Prostate gland (tissue), 2 donors: ENCODE measurements at places on chromosomes 16 and 17. TPM values are rescaled to one million over a fixed set of nuclear protein-coding genes. Genes with fewer than 3 reads are reported as not detected.
A peak's percentile ranks its signal among the peaks of the same experiment; 100 is the strongest.

DNAAF8 gene
- total RNA-seq = 7.1 TPM

CDH1 gene
- total RNA-seq = 300 TPM

BRICD5 gene
- total RNA-seq = 26.2 TPM

TPSAB1 gene
- 17.7 TPM for total RNA-seq

RPH3AL gene
- 17.8 TPM for total RNA-seq

- DNase-seq = no peak
Observed at GRCh38 chr17:45908460-45908859, 14.1 kb downstream of the MAPT start.

DNA sequence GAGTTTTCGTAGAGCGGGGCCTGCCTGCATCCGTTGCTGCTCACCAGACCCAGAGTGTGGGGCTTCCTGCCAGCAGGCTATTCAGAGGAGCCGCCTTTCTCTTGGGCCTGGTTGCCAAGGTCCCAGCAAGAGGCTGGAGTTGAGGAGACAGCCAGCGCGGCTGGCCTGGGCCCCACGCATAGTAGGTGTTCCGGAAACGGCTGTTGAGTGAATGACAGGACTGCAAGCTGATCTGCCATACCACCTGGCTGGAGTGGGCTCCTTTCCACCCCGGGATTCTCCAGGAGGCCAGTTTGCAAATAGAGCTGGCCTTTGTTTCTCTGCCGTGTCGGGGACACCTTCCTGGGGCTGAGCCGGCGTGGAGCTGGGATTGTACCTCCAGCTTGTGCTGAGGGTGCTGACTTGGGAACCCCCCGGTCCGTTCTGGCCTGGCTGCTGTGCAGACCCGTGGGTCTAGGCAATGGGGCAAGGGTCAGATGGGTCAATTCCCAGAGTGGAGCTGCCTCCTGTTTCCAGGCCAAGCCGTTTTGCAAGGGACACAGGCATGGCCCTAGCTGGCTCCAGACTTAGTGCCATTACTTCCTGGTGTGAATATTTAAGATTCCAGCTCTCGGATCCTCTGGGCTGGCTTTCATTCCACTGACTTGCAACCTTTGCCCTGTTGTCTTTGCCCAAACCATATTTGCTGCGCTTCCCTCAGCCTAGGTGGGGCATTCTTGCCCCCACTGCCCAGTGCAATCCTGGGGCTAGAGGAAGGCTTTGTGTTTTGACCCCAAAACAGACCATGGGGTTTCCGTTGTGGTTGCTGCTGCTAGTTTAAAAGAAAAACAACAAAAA lies 68.8 kb downstream of the CMIP start:
- DNase-seq = no peak

GRCh38 chr16:70419384-70420327 lies 19.2 kb downstream of the ST3GAL2 start:
- no peak for DNase-seq

DNA sequence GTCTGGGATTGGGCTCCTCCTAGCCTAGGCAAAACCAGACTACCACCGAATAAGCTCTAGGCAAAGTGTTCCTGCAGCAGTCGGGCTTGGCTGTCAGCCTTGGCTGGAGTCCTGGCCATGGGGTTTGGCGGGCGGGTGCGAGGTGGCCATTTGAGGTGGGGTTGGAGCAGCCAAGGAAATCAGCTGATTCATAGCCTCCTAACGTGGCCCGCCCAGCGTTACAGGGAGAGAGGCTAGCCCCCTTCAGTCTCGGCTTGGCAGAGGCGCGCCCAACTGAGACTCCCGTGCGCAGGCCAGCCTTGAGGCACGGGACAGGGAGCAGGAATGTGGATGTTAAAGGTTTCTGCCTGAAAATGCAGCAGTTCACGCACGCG lies 1.9 kb downstream of the PMP22 start:
- DNase-seq = peak; percentile 12

DNA sequence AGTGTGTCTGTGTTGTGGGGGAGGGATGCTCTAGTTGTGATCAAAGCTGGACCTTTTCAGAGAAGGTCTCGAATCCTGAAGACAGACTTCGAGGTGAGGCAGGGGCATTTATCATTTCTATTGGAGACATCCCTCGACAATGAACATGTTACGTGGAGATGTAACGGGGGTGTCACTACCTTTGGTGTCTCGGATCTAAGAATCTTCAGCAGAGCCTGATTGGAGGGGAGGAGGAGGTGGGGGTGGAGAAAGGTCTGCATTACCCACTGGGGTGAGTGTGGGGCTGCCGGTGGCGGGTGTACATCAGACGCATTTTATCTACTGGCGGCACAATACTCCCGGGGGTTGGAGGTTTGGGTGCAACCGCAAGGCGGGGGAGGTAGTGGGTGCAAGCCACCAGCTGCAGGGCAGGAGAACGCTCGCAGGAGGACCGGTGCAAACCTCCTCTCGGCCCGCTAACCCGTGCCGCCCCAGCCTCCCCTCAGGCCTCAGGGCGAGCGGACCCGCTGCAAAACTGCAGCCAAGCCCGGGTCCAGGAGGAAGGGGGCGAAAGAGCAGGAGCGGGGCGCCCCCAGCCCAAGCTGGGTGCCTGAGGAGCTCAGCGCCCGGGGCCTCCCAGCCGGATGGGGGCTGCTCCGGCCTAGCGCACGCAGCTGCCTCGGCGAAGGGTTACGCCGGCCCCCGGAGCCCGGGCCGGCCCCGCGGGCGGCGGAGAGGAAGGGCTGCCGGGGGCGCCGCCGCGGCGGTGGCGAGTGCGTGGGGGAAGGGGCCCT lies 735 bp downstream of the ZNF652 start:
- DNase-seq = peak; percentile 36

DNA sequence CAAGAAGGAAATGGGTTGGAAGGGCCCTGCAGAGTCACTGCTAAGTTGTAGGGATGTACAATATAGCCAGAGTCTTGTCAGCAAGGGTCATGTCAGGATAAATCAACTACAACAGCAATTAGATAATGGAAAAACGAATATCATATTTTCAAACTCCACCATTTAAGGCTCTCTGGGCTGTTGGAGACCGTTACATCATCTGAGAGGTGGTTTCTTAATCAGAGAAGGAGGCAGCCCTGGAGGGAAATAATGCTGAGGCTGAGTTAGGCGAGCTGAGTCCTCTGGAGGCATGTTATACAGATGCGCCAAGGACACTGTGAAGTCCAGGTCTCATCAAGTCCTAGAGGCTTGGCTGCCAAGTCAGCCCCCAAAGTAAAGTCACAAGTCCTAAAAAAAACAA lies 30.3 kb downstream of the LYRM9 start:
- no peak for DNase-seq

DNA sequence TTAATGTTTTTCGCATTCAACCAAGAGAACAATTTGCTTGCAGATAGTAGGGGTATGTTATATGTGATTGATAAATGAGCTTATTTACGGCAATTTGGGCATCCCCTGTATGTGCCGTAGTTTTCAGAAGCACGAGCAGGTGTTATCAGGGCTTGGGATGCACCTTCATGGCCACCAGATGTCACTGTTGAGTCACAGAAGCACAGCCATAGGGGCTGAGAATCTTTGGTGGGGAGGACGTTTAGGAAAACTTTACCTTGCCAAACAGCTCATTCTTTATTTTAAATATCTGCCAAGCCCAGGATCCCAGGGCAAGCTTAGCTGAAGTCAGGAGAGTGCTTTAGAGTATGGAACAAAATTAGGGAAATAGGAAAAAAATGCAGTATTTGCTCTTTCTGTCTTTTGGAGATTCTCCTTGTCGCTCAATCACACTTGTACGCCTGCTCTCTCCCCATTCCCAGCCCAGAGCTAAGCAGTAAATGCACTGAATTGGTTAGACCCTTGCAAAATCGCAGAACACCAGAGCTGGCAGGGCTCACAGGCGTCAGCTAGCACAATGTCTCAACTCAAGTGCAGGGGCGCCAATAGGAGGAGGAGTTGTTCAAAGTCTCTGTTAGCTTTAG lies 93.6 kb upstream of the MPHOSPH6 start:
- peak; percentile 69 for DNase-seq

- DNase-seq = no peak
Observed at GRCh38 chr17:78173097-78173715, 4.8 kb downstream of the SYNGR2 start.

DNA sequence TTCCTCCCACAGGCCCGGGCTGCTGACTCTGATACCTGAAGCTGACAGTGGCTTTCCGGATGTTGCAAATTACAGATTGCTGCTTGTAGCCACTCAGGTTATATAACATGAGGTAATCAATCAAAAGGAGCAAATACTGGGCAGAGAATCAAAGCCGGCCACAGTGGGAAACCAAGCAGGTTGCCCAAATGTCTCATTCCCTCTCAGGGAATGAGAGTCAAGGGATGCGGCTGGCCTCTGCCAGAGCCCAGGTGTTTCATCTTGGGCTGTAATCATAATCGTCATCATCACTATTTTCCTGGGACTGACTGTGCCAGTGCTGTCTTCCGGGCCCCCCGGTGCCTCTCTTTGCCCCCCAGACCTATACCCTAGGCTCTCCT lies 292.4 kb upstream of the FOXF1 start:
- DNase-seq = no peak

DNA sequence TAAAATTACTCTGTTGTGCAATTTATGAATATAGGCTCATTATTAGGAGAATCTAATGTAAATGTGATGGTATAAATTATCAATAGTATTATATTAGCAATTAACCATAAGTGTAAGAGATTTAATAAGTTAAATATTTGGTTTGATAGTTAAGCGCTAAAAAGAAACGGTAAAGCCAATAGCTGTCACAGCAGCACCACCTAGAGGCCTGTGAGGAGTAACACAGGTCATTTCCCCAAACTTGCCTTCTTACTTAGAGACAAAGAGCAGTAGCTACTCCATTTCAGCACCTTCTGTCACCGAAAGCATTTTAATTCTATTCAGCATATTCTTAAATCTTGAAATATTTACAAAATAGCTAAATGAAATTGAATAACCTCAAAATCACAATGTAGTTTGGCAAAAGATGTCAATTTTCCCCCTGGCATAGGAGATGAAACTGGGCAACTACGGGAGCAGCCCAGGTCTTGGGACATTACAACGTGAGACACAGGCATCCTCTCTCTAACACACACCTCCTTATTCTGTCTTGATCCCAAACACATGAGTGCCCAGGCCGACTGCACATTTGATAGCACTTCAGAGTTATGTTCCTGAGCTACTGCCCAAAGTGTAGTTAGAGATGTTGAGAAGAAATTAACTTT lies 14.3 kb upstream of the DYNLRB2 start:
- DNase-seq = peak; percentile 50

DNA sequence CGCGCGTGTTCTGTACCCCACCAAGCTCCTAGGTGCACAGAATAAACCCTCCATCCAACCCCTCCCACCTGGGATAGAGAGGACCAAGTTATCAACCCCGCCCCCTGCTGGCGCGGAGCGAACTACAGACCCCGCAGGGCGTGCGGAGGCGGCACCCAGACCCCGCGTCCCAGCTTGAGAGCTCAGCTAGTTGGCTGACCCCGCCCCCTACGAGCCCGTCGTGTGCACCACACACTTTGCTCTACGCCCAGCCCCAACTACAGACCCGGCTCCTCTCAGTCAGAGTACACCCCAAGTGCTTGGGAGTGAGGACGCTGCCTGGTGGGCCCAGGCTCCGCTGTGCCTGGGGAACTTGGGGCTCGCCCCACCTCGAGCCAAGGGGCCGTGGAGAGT lies 1.5 kb downstream of the GRIN2A start:
- no peak for DNase-seq

DNA sequence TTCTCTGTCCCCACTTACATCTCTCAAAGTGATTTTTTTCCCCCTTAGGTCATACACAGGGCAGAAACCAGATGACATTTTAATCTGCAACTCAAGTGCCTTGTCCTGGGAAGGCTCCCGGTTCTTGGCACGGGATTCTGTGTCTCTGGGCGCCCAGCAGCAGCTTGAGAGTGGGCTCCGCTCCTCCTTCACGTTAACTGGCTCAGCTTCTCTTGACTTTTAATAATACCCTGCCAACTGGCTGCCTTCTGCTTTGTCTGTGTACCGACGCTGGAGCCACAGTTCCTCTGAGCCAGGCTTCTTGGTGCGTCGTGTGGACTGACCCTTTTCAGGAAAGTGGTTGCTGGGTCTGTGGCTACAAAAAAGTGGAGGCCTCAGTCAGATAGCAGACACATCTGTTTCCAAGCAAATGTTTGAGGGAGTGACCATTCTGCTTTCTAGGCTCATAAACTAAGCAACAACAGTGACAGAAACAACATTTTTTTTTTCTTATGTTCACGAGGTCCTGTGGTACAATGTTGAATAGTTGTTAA lies 64.9 kb downstream of the IRF8 start:
- DNase-seq = peak; percentile 24

DNA sequence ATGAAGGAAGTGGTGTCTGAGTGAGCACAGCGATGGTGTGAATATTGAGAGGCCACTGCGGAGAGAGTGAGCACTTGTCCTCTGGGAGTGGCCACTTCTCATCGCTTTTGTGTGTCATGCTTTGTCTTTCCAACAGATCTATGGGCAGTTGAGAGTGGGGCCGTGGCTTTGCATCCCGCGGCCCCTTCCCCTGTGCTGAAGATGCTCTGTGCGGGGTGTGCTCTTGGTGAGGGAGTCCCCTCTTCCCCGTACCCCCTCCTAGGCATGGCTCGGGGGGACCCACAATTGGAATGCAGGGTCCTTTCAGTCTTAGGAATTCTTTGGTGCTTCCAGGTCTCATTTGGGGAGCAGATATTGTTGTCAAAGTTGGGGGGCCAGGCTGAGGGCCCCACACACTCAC lies 197.3 kb upstream of the WSCD1 start:
- no peak for DNase-seq
